CD4-positive, alpha-beta T cell treated with Interferon alpha-2 for 1 hour (primary cell): ENCODE measurements at places on chromosomes 6 and 20.
A peak's percentile ranks its signal among the peaks of the same experiment; 100 is the strongest.

DNA sequence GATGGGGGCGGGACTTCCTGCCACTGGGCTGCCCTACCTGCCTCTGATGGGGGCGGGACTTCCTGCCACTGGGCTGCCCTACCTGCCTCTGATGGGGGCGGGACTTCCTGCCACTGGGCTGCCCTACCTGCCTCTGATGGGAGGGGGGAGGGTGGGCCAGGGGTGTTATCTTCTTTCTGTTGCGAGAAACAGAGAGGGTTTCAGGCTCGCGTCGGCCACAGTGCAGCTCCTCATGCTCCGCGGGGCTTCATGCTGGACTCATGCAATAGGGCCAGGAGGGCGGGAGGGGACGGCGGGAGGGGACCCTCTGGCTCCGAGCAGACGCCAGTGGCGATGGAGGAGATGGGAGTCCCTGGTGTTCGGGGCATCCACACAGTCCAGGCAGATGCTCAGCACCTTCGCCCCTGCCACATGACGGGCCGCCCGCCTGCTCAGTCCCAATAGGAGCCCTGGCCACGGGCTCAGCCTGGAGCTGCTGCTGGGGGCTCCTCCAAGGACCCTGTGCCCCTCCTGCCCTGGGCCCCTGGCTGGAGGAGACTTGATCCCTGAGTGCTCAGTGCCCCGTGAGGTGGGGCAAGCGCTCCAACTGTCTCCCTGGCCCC lies 48.8 kb upstream of the CHRNA4 start:
- DNase-seq: no peak

- no peak for DNase-seq
Measured at GRCh38 chr20:47156301-47157137, 200.0 kb downstream of the ZMYND8 start.

DNA sequence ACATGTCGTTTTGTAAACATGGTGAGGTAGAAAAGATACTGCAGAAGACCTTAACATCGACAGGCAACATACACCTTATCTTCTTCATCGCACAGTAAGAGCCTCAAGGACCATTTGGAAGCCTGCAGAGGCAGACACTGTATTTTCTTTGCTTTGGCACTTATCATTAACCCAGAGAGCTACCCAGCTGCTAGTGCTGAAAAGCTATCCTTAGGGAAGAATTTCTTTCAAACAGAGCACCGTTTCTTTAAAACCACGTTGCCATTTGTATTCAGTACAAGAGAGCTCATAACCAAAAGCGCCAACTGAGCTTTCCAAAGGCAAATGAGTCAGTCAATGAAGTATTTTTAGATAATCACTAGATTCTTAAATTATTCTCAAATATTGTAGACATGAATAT lies 306.6 kb downstream of the EPM2A start:
- no peak for DNase-seq

- no peak for DNase-seq
Measured at GRCh38 chr6:43171707-43172103, 636 bp downstream of the SRF start.

DNA sequence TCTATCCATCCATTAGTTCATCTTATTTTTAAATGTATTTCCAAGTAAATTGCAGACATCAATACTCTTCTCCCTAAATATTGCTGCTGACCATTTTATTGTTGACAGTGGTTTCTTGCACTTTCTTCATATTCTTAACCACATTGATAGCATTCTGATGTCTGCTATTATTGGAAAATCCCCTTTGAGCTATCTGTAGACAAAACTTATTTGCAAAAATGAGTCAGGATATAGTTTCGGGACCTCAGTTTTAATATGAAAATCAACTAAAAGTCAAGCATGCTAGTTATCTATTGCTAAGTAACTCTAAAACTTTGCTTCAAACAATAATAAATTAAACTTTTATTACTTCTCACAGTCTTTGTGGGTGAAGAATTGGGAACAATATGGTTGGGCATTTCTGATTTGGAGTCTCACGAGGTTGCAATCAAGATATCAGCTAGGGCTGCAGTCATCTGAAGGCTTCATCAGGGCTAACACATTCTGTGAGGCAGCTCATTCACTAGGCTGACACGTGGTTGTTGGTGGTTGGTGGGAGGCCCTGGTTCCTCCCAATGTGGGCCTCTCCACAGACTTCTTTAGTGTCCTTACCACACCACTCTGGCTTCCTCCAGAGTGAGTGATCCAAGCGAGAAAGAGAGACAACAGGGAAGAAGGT lies 32.7 kb downstream of the CD109 start:
- DNase-seq: no peak

DNA sequence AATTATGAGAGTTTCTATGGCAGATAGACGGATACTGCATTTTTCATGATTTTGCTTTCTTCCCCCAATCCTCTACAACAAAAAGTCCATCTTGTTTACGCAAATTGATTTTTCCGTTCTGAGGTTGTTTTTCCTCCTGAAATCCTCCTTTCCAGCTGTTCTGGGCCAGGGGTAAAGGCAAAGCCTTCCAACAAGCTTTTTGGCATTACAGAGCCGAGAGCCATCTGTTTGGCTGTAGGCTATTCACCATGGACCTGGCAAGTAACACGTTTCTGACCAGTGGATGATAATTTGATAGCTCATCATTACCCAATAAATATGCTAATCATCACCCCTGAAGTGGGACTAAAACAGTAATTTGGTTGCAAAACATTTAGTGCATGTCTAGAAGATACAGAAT lies 226.5 kb downstream of the CBLN4 start:
- DNase-seq: no peak

GRCh38 chr6:38176797-38177751 lies 357.5 kb downstream of the ZFAND3 start:
- no peak for DNase-seq

DNA sequence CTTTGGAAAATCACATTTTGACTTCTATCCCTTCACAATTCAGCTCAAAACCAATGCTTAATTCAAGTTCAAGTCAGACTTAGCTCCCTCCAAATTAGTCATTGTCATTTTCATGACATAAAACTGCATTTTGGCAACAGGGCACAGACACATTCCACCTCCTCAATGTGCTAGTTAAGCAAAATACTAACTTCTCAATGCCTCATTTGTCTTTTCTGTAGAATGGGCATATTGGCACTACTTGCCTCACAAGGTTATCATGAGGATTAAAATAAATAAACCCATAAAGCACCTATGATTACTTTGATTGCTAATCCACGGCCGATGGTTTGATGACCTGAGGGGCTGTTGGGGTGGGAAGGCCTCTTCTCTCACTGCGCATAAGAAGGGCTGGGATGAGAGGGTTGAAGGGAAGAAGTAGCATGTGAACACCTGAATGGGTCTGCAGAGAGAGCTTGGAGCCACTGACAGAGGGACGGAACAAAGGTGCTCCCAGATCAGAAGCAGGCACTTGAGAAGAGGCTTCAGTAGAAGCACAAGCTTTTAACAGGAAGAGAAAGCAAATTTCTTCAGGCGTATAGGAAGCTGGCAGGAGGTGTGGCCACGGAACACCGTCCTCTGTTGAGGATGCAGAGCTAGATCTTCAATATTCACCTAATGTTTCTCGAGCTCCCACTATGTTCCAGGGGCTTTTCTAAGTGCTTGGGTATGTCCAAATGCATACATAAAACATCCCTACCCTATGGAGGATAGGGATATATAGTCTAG lies 11.7 kb upstream of the TBC1D7 start:
- peak; percentile 8 for DNase-seq

GRCh38 chr6:13372076-13372475 lies 43.7 kb upstream of the TBC1D7 start:
- no peak for DNase-seq

GRCh38 chr20:47019121-47019824 lies 124.6 kb downstream of the EYA2 start:
- DNase-seq: no peak

DNA sequence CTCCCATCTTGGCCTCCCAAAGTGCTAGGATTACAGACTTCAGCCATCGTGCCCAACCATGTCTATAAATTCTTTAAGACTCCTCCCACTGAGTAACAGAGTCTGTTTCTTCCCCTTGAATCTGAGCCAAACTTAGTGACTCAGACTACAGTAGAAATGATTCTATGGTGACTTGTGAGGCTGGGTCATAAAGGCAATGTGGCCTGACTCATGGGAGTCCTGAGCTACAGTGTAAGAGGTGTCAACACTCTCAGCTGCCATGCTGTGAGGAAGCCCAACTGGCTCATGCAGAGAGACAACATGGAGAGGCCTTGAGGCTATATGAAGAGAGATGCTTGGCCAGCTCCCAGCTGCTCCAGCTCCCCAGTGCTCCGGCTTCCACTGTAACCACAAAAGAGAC lies 5.2 kb upstream of the NRSN2 start:
- no peak for DNase-seq

DNA sequence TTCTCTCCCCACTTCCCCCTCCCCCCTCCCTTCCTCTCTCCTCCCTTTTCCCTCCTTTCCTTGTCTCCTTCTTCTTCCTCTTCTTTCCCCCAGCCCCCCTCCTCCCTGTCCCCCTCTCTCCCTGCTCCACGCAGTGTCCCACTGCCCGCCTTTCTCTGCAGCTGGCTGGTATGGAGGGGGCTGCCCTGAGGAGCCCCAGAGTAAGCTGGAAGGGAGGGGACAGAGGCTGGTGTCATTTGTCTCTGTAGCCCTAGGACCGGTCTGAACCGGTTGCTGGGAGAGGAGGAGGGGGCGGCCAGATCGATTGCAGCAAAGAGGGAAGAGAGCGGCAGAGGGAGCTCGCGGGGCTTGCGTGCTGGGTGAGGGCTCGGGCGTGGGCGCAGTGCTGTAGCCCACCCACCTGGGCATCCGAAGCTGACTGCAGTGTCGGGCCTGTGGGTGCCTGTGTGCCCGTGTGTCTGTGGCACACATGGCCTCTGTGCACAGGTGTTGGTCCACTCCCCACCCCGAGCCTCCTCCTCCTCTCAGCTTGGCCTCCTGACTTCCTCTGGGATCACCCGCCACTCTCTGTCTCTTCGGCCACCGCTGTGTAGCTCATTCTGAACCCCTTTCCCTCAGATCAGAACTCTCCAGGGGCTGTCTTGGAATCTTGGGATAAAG lies 50.6 kb downstream of the SRC start:
- DNase-seq: no peak

DNA sequence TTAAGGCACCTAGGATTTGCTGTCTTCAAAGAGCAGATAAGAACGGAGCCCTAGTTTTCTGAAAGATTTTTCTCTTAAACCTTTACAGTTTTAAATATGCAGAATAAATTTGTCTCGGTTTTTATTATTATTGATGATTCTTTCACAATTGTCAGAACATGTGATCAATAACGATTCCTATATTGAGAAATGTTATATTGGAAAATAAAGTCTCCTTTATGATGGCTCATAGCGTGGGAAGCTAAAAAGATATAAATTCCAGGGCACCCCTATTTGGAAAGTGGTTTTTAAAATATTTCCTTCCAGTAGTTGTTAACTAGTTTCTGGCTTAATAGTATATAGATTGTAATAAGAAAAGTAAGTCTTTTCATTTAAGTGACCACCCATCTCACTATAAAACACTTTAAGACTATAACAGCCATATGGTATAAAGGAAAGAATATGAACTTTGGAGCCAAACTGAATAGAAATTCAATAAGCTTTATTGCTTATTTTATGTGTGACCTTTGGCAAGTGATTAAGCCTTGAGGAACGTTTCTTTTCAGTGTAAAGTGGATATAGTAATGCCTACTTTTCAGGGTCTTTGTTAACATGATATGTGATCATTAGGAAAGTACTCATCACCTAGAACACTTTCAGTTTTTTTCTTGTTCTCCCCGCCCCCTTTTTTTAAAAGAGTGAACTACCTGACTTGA lies 369.6 kb downstream of the LAMA2 start:
- DNase-seq: no peak

DNA sequence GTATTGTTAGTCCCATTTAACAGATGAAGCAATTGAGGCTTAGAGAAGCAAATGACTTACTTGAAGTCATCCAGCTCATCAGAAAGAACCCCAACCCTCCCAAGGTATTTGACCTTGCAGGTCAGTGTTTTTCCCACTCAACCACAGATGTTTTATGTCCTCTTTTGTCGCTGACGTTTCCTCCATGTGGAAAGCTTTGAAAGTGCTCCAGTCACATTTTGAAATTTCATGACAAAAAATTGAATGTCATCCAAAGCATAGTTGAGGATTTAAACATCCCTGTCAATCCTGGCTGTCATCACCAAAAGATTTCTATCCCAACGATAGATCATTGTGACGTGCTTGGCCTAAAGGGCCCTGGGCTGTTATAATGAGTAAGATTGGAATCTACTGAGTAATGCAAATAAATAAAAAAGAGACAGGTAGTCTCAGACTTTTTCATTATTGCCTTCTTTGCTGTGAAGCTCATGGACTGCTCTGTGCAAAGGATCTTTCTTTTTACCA lies 102.7 kb downstream of the TSHZ2 start:
- DNase-seq: no peak

GRCh38 chr6:101394936-101395335 lies 1.4 kb downstream of the GRIK2 start:
- no peak for DNase-seq
